ENCODE measurements at places on chromosomes 2 and 18. TPM values are rescaled to one million over a fixed set of nuclear protein-coding genes. Genes with fewer than 3 reads are reported as not detected.

The RPE gene
- total RNA-seq: 89.9 TPM

The CPLX4 gene
- not detected for total RNA-seq

The LINC00305 gene
- not detected for total RNA-seq

The MALT1 gene
- total RNA-seq: 9.2 TPM

DNA sequence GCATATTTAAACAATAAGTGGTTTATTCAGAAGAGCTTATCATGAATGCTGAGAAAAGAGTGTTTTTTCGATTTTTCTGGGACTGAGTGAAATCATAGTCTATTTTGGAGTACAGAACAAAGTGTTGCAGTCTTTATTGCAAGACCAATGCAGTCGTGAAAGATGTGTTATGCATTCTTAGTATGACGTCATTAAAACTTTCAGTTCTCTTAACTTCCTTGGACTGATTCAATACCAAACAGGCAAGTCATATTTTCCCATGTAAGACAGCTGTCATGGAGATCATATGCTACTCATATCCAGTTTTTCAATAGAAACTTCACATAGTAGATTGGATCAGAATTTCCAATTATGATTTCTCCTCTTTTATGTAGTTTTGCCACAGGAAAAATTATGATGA lies 92.6 kb downstream of the RIT2 start:
- no peak for DNase-seq

DNA sequence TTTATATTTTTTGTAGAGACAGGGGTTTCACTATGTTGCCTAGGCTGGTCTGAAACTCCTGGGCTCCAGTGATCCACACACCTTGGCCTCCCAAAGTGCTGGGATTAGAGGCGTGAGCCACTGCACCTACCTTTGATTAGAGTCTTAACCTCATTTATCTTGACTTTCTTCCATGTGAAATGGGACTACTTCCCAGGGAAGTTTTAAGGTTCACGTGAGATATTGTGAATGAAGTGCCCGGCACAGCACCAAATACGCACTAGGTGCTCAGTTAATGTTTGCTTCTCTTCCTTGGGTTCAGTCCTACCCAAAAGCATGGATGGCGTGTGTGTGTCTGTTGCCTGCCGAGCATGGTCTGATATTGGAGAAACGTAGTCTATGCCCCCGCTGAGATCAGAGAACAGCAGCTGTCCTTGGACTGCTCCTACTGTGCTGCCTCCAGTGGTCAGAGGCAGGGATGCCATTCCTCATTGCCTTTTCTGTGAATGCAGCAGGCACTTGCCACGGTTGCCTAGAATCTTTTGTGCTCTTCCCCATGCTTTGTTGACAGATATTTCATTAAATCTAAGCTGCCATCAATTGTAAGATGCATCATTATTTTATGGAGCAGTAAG lies 12.3 kb upstream of the TFCP2L1 start:
- DNase-seq: no peak

DNA sequence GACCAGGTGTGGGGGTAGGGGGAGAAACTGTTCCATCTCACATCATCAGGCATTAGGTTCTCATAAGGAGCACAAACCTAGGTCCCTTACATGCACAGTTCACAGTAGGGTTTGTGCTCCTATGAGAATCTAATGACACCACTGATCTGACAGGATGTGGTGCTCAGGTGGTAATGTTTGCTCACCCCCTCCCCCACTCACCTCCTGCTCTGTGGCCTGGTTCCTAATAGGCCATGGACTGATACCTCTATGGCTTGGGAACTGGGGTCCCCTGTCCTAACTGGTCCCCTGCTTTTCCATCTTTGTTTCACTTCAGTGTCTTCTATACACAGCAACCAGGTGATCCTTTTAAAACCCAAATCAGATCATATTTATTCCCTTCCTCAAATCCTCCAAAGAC lies 267.8 kb downstream of the TNS1 start:
- no peak for DNase-seq

DNA sequence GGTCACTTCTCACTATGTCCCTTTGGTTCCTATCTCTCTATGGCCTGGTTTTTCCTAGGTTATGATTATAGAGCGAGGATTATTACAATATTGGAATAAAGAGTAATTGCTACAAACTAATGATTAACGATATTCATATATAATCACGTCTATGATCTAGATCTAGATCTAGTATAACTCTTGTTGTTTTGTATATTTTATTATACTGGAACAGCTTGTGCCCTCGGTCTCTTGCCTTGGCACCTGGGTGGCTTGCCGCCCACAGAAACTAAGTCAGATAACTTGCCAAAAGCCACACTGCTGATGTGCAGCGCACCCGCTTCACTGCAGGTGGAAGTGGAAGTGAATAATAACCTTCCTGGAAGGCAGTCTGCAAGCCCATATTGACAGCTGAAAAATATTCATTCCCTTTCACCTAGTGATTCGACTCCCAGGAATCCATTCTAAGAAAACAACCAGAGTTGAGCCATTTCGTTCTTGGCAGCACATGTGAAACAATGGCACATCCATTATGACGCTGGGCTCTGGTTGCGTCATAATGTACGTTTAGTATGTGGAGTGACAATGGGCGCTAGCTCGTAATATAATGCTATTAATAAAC lies 725 bp upstream of the ANKRD53 start:
- no peak for DNase-seq

DNA sequence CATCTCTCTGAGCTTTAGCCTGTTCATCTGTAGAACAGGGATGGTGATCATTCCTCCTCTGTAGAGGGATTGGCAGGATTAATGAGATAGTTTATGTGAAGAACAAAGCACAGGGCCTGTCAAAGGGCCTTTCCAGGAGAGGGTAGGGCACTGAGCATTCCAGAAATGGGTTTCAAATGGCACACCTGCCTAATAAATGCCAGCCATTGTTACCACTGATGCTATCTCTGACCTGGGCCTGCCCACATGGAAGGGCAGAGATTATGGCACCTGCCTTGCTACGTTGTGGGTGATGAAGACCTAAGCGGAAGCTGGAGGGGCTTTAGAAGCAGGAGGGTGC lies 31.0 kb upstream of the GMPPA start:
- no peak for DNase-seq

GRCh38 chr18:62637807-62638687 lies 77.3 kb upstream of the PHLPP1 start:
- no peak for DNase-seq

DNA sequence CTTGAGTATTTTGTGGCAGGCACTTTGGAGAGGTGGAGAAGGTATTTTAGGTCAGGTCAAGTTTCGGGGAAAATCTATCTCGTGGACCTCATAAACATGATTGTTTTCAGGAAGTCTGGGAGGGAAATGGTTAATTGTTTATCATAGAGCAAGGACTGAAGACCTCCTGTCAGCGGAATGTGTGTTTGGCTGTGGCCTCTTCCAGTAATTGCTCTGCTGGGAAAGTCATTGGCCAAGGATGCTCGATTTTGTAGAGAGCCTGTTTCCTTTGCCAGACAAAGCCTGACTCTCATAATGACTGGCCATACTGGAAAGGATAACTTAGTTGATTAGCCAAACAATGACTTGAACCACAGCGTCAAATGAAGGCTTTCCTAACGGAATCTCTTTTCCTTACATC lies 30.0 kb downstream of the IL1R2 start:
- DNase-seq: no peak

GRCh38 chr2:102342888-102343287 lies 12.7 kb upstream of the IL18R1 start:
- no peak for DNase-seq

DNA sequence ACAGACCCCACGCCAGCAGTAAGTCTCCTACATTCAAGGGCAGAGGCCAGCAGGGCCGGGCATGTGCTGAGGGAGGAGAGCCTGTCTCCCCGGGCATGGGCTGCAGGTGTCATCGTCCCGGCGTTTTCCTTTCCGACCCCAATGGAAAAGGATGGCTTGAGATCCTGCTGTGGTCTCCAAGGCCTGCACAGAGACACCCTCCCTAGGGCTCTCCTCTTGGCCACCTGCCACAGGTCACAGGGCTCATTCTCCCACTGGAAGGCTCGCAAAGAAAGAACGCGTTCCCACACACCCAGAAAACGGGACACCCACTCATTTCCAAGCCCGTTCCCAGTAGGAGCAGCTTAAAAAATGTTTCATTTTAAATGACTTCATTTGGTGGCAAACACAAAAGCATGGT lies 41.0 kb downstream of the DIPK1C start:
- no peak for DNase-seq
